Activated naive CD4-positive, alpha-beta T cell treated with anti-CD3 and anti-CD28 coated beads for 36 hours (primary cell): ENCODE measurements at places on chromosomes 1 and 21. TPM values are rescaled to one million over a fixed set of nuclear protein-coding genes. Genes with fewer than 3 reads are reported as not detected.

The CSDE1 gene
- total RNA-seq: 533 TPM

The NID1 gene
- 0.10 TPM for total RNA-seq

The TAL1 gene
- not detected for total RNA-seq

The RGS4 gene
- not detected for total RNA-seq

The ASTN1 gene
- total RNA-seq: not detected

The C1QA gene
- total RNA-seq: not detected

The OPTC gene
- not detected for total RNA-seq

The RYR2 gene
- total RNA-seq: not detected

DNA sequence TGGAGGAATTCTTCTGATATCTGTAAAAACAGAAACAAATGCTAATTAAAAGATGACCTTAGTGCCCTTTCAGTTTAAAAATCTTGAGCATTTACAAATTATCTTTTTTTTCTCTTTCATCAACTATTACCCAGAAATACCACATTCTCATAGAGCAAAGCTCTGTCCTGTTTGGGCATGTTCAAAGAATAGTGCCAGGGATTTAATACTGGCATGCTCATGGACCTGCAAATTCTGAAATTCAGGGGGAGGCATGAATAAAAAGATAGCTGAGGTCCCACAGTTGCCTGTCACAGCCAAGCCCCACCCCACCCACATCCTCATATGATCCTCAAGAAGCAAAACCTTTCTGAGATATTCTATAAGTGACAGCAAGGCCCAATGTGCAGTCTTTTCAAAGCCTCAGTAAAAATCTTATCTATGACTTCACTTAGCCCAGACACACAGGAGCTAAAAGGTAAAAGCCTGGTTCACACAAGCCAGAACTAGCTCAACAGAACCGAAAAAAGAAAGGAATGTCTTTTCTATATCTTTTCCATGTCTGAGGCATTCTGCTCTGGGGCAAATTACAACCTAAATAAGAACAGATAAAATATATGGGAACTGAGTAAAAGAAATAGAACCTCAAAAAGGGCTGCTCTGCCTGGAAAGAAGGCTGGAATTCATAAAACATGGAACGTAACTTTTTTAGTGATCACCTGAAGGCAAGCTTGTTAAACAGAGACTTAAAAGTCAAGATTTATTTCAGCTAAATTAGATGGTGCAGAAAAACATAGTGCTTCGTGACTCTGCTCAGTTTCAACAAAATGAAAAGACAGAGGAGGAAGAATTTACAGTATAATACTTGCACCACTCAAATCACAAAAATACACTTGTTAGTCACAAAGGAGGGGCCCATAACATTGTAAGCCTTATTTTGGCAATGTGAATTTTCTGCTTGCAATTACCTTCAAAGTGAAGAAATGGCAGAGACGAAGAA lies 11.0 kb downstream of the WLS start:
- DNase-seq: no peak

GRCh38 chr1:109927356-109927755 lies 16.7 kb downstream of the CSF1 start:
- no peak for DNase-seq

DNA sequence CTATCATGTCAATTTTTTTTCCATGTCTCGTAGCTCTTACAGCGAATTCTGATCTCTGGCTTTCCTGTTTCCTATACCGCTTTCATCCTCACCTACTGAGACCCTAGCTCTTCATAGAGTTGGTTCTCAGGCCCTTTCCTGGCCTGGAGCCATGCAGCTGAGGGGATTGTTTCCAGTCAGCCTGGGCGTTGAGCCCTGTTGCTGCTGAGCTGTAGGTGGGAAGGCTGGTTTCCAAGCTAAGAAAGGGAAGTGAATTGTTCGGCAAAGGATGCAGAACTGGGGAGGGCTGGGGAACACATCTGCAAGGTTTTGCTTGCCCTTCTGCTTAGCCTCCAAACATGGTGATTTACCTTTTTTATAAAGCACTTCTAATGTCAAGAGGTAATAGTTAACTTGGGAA lies 41.5 kb downstream of the SPATA46 start:
- no peak for DNase-seq

- DNase-seq: no peak
Measured at GRCh38 chr1:159261721-159262494, 40.2 kb upstream of the FCER1A start.

DNA sequence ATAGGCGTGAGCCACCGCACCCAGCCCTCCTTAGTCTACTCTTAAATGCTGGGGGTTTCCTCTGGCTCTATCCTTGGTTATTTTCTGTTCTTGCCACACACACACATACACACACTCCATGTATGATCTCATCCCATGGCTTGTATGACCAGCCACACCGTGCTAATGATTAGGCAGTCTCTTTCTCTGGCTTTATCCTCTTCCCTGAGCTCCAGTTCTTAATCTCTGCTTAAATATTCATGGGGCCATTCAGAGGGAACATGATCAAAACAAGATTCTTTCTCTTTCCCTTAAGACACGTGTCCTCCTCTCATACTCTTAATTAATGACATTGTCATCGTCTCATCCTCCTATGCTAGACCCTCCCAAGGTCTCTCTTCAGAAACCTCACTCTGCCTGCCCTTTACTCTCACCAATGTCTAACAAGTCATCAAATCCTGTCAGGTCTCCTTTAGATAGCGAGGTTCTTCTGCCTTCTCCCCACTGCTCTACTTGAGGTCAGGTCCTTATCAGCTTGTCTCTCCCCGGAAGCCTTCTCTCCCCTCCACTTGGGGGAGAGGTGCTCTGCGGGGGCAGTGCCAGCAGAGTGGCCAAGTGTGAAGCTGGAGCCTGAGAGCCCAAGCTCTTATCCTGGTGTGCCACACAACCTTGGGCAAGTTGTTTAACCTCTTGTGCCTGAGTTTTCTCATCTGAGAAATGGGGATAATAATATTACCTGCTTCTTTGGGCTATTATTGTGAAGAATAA lies 83.0 kb upstream of the GNG12 start:
- no peak for DNase-seq

GRCh38 chr1:22114083-22115012 lies 28.5 kb downstream of the WNT4 start:
- no peak for DNase-seq

DNA sequence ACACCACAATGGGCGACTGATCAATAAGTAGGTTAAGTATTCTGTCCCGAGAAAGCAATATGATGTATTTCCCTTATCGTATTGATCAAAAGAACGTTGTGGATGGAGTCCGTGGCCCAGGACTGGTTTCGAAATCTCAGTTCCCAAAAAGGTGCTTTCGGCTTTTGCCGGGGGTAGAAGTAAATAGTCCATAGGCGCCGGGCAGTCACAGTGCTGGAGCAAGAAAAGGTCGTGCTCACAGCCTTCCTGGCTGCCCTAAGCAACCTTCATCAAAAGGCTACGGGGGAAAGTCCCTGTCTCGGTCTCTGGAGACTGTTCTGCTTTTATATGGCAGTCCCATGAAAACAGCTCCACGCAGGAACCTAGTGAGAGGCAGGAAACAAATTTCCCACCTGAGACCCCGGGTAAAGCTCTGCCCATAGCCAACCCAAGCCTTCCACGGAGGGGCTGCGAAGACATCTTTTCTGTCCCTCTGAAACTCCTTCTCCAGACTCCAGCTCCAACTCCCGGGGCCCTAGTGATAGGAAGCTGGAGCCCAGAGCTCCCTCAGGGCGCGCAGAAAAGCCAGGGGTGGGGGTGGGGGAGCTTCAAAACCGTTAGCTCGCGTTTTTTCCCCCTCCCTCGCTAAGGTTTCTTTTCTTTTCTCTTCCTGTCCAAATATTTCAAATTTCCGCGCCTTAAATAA lies 7.0 kb downstream of the CDKN2C start:
- DNase-seq: peak; percentile 38

- DNase-seq: no peak
Measured at GRCh38 chr1:46665983-46666382, 2.2 kb downstream of the ATPAF1 start.

DNA sequence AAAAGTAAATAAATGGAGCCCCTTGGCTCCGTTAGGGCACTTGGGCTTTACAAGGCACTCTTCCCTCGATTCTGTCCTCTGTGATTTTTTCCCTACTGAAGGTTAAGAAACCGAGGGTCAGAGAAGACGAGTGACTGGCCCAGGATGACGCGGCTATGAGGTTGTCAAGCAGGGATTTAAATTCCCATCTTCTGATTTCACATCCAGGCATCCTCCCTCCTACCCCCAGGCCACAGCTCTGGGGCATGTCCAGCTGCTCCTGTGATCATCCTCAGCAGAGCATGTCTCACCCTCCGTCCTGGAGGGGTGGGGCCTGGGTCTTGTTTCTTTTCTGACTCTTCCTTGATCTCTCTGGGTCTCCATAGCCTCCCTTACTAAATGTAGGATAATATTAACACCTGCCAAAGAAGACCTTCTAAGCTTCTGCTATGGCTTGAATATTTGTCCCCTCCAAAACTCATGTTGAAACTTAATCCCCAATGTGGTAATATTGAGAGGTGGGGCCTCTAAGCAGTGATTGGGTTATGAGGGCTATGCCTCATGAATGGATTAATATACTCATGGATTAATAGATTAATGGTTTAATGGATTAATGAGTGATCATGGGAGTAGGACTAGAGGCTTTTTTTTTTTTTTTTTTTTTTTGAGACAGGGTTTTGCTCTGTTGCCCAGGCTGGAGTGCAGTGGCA lies 4.6 kb downstream of the CRYBG2 start:
- DNase-seq: no peak

DNA sequence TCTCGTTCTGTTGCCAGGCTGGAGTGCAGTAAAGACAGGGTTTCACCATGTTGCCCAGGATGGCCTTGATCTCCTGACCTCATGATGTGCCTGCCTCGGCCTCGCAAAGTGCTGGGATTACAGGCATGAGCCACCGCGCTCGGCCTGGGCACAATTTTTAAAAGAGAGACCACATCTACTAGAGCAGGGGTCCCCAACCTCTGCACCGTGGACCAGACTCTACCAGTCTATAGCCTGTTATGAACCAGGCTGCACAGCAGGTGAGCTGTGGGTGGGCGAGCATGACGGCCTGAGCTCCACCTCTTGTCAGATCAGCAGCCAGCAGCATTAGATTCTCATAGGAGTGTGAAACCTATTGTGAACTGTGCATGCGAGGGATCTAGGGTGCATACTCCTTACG lies 20.8 kb downstream of the TNNT2 start:
- DNase-seq: no peak

- no peak for DNase-seq
Measured at GRCh38 chr1:113976609-113977278, 2.5 kb upstream of the OLFML3 start.

DNA sequence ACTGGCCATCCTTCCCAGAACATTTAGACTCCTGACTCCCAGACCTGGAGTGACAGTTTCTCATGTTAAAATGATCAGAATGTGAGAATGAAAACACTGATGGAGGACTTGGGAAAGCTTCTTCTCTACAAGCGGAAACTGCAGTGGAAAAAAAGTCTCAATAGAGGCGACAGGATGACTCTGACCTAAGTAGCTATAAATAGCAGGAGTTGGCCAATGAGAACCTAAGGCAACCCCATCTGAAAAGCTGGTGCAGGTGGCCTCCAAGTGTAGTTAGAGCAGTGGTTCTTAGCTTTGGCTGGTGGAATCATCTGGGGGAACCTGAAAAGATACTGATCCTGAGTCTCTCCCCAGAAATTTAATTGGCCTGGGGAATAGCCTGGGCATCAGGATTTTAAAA lies 44.2 kb upstream of the EXOSC10 start:
- DNase-seq: peak; percentile 9

DNA sequence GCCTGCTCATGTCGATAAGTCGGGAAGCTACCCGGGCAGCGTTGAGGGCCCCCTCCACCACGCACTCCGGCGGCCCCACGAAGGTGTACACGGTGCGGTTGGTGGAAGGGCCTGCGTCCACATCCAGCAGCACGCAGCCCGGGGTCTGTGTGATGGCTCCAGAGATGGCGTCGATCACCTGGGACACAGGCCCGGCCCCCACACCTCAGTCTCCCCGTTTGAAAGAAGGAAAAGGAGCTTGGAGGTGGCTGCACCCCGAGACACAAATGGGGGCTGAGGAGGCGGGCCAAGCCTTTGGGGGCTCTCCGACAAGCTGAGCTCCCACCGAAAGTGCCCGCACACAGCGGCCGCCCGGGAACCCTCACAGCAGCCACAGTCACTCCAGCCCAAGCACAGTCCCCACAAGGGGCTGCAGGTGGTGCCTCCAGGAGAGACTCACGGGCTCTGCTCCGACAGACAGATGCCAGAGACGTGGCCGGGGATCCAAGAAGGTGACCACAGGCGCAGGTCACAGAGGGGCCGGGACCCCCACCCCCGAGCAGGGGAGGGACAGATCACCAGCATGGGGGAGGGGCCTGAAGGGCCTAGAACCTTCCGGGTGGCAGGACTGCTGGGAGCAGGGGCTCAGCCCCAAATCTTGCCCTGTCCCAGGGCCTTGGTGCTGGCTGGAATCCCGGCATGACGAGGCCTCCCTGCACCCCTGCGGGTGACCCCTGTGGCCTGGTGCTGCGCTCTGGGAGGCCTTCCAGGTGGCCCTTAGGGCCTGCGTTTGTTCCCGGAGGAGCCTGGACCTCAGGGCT lies 1.0 kb downstream of the FTCD start:
- DNase-seq: no peak

GRCh38 chr21:39003982-39004633 lies 179.1 kb downstream of the PSMG1 start:
- DNase-seq: no peak

GRCh38 chr1:46467183-46467504 lies 22.5 kb upstream of the DMBX1 start:
- no peak for DNase-seq

DNA sequence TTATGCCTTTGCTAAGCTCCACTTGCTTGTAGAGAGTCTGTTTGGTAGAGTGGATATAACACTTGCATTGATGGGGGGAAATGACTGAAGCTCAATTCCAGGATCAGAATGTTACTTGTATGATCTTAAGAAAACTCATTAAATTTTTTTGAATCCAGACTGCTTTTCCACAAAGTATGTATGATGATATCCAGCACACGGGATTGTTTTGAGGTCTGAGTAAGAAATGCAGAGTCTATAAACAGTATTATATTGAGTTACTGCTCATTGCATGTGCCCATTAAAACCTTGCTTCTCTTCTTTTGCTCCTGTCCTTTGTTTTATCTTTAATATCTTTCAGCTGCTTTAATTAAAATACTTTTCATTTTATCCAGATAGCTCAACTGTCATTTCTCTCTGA lies 570.4 kb upstream of the ZRANB2 start:
- no peak for DNase-seq

GRCh38 chr1:229325401-229325800 lies 17.4 kb downstream of the CCSAP start:
- no peak for DNase-seq
